Central memory CD4-positive, alpha-beta T cell (primary cell): ENCODE measurements at places on chromosomes 5 and 9.
A peak's percentile ranks its signal among the peaks of the same experiment; 100 is the strongest.

DNA sequence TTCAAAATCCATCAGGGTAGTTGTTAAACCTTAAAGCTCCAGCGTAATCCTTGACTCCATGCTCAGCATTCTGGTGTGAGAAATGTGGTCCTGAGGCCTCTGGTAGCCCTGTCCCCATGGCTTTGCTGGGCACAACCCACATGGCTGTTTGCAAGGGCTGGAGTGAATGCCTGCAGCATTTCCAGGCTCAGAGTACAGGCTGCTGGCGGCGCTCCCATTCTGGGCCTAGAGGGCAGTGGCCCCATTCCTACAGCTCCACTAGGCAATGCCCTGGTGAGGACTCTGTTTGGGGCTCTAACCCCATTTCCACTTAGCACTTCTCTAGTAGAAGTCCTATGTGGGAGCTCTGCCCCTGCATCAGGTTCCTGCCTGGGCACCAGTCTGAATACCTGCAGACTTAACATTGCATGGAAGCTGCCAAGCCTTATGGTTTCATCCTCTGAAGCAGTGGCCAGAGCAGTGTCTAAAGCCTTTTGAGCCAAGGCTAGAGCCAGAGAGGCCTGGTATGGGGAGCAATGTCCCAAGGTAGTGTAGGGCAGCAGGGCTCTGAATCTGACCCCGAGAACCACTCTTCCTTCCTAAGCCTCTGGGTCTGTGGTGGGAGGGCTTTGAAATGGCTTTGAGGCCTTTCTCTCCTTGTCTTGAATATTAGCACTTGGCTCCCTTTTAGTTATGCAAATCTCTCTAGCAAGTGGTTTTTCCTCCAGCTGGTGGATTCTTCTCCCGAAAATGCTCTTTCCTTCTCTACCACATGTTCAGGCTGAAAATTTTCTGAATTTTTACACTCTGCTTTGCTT lies 5.8 kb upstream of the ALDH1A1 start:
- no peak for DNase-seq

DNA sequence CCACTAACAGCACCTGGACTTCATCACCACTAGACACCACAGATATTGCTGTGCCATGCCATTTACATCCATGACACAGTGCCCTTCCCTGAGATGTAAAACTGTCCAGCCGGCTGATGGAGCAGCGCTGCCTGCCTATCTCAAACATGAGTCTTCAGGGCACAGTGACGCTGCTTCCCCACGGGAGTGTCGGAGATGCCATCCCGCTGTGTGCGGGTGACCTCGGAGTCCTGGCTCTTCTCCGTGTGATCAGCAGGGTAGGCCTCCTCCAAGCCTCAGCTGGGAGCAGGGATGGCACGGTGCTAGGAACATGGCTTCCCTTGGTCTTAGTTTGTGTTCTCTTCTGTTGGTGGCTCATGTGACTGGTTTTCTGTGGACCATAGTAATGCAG lies 130.3 kb upstream of the FAM120A start:
- DNase-seq = no peak

- peak; percentile 43 for DNase-seq
Measured at GRCh38 chr5:176611435-176611834, 1.5 kb upstream of the GPRIN1 start.

DNA sequence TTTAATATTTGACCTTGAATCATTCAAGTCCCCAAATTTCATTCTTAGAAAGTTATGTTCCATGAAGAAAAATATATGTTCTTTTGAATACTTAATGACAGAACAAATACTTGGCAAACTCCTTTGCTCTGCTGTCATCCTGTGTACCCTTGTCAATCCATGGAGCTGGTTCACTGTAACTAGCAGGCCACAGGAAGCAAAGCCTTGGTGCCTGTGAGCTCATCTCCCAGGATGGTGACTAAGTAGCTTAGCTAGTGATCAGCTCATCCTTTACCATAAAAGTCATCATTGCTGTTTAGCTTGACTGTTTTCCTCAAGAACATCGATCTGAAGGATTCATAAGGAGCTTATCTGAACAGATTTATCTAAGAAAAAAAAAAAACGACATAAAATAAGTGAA lies 65.4 kb downstream of the WDR41 start:
- no peak for DNase-seq

- DNase-seq = no peak
Measured at GRCh38 chr5:9347541-9348295, 198.2 kb downstream of the SEMA5A start.

DNA sequence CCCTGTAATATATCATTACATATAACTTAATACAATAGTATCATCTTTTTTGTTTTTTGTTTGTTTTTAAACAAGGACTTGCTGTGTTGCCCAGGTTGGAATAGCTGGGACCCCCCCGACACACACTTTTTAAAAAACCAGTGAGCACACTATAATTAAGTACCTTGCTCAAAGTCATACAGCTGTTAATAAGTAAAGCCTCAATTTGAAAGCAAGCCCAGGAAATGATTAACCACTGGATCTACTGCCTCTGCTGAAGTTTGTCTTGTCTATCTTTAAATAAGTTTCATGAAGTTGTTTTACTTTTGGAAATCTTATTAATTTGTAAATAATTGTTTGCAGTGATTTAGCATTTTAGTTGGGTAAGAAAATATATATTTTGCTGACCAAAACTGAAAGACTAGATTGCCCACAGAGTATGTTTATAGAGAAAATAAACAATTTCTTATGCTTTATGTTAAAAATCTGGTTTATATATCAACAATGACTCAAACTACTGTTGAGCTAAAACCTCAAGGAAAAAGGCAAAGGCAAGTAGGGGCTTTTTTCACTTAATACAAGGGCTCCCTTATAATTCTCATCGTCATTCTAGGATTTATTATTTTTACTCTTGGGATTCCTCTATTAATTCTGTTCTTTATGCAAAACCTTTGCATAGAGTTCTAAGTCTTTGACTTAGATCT lies 5.8 kb upstream of the CARNMT1 start:
- DNase-seq = no peak

DNA sequence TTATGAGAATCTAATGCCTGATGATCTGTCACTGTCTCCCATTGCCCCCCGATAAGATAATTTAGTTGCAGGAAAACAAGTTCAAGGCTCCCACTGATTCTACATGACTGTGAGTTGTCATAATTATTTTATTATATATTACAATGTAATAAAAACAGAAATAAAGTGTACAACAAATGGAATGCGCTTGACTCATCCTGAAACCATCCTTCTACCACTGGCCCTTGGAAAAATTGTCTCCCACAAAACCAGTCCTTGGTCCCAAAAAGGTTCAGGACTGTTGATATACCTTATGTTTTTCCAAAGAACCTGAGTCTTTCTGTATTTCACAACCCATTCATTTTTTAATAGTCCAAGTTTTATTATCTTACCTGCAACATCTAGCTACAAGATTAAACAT lies 403.5 kb downstream of the TAF11L14 start:
- DNase-seq = no peak

DNA sequence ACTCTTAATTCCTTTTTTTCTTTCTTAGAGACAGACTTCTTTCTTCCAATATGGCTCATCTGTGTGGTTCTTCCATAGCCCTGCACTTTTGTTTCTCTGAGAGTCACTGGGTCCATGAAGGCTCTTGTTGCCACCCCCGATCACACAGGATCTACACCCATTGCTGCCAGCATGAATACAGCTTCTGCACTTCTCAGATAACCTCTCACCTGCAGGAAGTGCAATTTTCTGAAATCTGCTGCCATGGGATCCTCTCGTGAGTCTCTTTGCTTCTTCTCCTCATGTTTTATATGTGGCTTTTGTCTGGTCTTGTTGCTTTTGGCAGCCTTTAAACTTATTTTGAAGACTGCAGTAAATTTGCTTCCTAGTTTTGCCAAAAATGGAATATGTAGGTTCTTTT lies 171.2 kb downstream of the TMEM167A start:
- DNase-seq = no peak

GRCh38 chr5:41212935-41213334 lies 397 bp downstream of the C6 start:
- DNase-seq = no peak

DNA sequence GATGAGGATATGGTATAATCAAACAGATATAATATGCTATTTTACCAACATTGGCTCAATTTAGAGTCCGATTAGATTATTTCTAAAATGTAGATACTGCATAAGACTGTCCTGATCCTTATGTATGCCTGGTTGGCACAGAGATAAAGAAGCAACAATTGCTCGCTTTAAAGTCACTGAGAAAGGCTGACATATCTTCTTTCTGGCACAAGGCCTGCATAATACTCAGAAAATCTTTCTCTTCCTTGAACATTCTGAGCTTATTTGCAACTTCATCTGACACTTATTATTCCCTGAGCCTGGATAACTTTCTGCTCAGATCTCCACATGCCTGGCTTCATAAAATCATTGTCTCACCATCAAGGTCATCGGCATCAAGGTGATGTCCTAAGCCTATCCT lies 219.3 kb upstream of the CDH9 start:
- no peak for DNase-seq

- DNase-seq = no peak
Measured at GRCh38 chr9:97321251-97321650, 13.8 kb downstream of the CCDC180 start.

DNA sequence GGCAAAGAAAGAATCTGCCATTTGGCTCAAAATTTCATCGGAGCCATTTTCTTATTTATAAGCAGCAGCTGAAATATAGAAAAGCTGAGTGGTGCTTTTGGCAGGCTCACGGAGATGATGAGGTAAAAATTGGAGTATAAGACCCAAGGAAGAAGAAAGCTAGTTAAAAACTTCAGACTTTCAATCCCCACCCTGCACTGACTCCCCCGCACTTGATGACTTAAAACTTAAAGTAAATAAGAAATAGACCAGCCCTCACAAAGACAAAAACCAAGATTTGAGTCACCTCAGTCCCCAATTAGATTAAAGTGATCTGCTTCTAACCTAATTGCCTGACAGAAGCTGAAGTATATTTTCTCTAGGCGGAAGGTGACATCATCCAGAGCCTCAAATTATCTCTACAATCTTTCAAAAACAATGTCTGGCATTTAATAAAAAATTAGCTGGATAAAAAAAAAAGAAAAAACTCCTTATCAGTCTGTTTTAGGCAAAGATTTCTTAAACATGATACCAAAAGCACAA lies 124.0 kb upstream of the PJA2 start:
- no peak for DNase-seq

- no peak for DNase-seq
Measured at GRCh38 chr5:124669956-124670721, 76.3 kb downstream of the ZNF608 start.

- no peak for DNase-seq
Measured at GRCh38 chr5:68587171-68587570, 371.6 kb downstream of the PIK3R1 start.

- DNase-seq = no peak
Measured at GRCh38 chr9:130839132-130840111, 4.4 kb downstream of the ABL1 start.

DNA sequence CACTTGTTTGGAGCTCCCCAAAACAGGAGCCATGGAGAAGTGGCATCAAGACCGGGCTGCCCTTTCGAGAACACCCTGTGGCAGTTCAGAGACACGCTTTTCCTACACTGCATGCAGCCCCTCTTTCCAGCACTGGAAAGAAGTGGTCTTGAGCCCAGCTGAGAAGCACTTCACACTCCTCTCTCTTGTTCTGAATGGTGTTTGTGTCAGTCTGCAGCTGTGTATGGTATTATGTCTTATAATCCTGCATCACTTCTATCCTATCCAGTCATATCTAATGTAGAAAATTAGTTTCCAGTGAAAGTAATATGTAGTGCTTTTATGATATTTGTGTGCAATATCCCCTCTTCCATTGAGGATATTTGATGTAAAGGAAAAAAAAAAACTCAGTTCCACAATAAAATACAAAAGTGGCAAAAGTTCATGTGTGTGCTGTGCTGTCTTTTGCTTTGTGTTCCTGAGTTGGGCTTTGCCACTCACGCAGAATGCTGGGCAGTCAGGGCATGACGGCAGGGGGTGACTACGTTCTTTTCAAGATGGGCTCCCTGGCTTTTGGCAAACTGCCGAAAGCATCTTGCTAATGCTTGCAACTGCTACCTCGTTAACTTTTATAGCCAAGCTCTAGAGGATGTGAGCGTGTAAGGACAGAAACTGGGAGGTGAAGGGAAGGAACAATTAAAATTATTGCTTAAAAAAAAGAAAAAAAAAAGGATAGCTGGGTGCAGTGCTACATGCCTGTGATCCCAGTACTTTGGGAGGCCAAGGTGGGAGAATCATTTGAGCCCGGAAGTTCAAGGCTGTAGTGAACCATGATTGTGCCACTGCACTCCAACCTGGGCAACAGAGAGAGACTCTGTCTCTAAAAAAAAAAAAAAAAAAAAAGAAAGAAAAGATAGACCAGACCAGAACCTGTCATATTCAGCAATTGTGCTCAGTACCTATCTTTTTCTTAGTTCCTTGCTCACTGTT lies 102.2 kb downstream of the MAP1B start:
- DNase-seq = no peak
